ENCODE measurements at places on chromosomes 6 and 20. TPM values are rescaled to one million over a fixed set of nuclear protein-coding genes. Genes with fewer than 3 reads are reported as not detected.

DNA sequence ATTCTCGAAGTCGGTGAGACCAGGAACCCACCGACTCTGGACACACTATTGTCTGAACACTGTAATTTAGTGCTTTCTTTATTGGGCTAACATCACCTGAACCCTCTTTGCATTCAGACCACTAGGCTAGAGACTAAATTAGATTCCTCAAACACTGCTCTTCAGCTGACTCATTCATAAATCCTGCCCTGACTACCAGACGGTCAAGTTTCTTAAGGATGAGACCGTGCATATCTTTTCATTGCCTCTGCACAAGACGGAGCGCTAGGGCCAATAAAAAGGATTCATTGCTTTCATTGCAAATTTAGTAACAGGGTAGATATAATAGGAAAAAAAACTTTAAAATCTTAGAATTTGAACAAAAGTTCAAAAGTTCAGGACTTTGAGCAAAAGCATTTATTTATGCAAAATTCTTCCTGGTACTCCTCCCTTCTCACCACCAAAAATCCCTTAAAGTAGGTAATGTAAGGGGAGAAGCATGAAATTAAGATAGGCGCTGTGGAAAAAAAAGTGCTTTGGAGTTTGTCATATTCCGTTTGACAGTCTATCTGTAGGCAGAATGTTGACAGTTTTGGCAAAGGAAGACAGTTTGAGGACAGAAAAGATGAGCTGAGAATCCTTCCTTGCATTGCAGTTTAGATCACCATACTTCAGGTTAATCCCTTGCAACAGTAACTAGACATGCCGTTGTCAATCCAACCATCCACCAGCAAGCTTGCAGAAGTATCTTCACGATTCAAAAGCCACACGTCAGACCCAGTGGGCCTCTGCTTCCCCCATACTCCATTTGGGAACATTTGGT lies 328.6 kb upstream of the JARID2 start:
- no peak for DNase-seq

DNA sequence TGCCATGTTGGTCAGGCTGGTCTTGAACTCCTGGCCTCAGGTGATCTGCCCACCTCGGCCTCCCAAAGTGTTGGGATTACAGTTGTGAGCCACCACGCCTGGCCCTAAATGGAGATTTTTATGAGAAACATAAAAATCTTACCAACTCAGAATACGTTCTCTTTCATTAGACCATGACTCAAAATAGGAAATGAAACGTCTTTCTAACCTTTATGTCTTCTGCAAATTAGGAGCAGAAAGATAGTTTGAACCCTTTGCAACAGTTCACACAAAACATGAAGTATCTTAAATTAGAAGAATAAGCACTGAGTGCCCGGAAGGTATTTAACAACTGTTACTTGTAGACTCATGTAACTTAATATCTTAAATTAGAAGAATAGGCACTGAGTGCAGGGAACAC lies 48.3 kb downstream of the AHI1 start:
- DNase-seq, result no peak

- no peak for DNase-seq
Observed at GRCh38 chr6:99822741-99823512, 171.1 kb downstream of the MCHR2 start.

The CDC5L gene
- total RNA-seq, result 27.4 TPM

The C6orf58 gene
- total RNA-seq, result not detected

The TBCC gene
- 26.9 TPM for total RNA-seq

The CEP162 gene
- total RNA-seq, result 2.4 TPM
